ENCODE measurements at places on chromosomes 3 and 15.

DNA sequence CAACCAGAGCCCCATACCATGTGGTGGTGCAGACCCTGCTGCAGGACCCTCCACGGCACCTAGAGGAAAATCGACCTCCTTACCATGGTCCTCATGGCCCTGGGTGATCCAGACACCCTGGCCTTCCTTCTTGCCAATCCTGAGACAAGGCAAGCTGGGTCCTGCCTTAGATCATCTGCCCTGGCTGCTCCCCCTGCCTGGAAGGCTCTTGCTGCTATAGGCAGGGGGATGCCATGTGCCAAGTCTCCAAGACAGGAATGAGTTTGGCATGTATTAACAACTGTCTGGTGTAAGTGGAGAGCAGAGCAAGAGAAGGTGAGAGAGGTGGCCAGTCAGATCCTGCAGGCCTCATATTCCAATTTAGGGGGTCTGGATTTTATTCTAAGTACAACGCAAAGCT lies 7.5 kb downstream of the HEG1 start:
- no peak for DNase-seq

DNA sequence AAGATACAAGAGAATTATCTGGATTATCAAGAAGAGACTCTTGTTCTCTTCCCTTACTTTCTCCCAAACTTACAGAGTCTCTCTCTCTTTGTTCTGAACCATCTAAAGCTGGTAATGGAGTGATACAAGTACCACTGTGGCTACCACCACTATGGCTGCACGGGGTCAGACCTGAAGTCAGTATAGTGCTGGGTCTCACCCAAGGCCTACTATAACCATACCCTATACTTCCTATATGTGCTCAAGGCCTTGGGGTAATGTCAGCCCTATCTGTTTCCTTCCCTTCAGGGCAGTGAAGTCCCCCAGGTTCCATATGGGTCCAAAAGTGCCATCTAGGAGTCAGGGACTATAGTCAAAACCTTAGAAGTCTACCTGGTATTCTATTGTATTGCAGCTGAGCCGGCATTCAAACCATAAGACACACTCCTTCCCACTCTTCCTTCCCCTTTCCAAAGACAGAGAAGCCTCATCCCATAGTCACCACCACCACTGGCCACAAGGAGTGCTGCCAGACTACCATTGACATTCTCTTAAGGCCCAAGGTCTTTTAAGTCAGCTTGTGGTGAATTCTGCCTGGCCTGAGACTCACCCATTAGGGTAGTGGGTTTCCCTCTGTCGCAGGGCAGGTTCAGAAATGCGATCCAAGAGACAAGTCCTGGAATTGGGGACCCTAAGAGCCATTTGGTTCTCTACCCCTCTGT lies 615.0 kb upstream of the NECTIN3 start:
- DNase-seq, result no peak

DNA sequence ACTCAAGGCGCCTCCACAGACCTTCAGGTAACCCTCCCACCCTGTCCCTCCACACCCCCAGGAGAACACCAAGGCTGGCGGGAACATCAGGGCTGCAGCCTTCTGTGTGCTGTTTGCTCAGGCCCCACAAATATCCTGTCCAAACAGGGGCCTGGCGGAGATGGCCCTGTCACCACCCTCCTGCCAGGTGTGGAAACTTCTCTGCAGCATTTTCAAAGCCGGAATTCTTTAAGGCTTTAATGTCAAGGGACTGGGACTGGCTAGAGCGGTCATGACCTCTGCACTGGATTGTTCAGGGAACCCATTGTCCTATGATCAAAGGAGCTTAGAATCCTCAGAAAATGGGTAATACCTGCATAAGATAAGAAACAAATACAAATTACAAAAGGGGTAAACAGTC lies 46.6 kb downstream of the FBLN2 start:
- DNase-seq, result no peak

DNA sequence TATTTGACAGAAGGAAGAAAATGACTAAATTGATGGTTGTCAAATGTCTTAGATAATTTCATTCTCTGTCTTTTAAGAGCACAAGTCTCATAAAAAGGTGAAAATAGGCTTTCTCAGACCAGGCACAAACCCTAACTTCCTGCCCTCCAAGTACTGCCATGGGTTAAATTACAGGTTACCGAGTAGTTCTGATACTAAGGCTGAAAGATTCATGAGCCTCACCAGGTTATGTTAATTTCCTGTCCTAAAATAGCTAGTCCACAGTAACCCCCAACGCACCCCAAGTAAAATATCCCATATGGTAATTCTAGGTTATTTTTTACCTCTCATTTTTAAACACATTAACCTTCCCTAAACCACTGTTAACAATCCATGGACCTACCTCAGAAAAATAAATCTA lies 42.0 kb downstream of the GSK3B start:
- no peak for DNase-seq

- DNase-seq, result no peak
Measured at GRCh38 chr15:92634671-92635201, 20.8 kb downstream of the FAM174B start.

Data from B cell (primary cell).